ENCODE measurements at places on chromosomes 13 and 19.

- DNase-seq = no peak
Measured at GRCh38 chr19:51066393-51067186, 1.7 kb upstream of the KLK13 start.

GRCh38 chr13:36148446-36148845 lies 17.3 kb upstream of the DCLK1 start:
- DNase-seq = no peak

GRCh38 chr13:112531263-112531794 lies 56.6 kb downstream of the TUBGCP3 start:
- DNase-seq = no peak

- DNase-seq = no peak
Measured at GRCh38 chr13:32300920-32301319, 14.2 kb downstream of the ZAR1L start.
